ENCODE measurements at places on chromosomes 3 and 15.

GRCh38 chr3:45946307-45946706 lies 3.0 kb downstream of the CXCR6 start:
- no peak for DNase-seq

- DNase-seq, result no peak
These were observed 1.7 kb downstream of the BNC1 start for GRCh38 chr15:83282776-83283137.

GRCh38 chr3:97928986-97929385 lies 43.2 kb downstream of the RIOX2 start:
- DNase-seq, result no peak

- no peak for DNase-seq
These were observed 2.3 kb downstream of the PLXNB1 start for GRCh38 chr3:48427630-48427962.

GRCh38 chr3:113354307-113354706 lies 87.0 kb downstream of the CFAP44 start:
- DNase-seq, result no peak

- no peak for DNase-seq
These were observed 21.7 kb downstream of the GTF2E1 start for GRCh38 chr3:120764206-120764605.

- no peak for DNase-seq
These were observed 65.6 kb upstream of the MBNL1 start for GRCh38 chr3:152202976-152203626.

DNA sequence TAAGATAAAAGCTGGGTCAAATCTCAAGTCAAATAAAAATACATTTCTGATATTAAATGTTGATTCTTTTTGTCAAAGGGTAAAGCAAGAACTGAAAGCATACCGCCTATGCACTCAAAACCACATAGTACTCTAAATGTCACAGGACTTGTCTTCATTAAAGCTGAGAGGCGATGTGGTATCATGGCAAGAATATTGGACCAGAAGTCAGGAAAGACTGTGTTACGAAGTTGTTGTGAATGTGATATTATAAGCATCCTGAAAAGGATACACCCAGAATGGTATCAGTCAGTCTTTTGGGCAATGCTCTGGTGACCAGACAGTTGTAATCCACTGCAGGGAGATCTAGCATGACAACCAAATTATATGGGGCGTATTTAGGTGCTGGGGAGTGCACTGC lies 33.8 kb downstream of the TIGIT start:
- DNase-seq, result no peak

GRCh38 chr15:95932141-95932540 lies 398.4 kb upstream of the NR2F2 start:
- no peak for DNase-seq

GRCh38 chr3:127819086-127819485 lies 3.2 kb downstream of the MGLL start:
- DNase-seq, result no peak

DNA sequence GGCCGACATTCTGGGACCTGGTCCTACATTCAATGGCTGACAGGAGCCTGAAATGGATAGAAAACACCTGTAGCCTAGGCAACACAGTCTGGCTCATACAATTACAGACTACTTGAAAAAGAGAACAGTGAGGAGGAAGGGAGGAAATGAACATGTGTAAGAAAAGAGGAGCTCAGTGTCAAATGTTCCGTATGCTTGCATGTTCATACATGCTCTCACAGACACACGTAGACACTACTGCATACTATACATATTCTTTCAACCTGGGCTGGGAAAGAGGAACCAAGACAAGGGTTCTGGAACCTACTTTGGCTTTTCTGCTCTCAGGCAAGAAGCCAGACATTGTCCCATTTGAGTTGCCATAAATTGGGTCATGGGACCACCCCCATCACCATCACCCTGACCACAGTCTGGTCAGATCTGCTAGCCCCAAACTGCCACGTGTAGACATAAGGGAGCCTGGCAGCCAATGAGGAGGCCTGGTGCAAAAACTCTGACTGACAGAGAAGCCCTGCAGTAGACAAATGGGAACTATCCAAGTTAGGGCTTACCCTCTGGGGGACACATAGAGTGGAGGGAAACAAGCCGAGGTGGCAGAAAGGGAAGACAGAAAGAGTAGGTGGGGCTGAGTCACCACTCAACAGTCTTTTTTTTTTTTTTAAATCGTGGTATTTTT lies 310.0 kb downstream of the SHQ1 start:
- DNase-seq, result no peak

- no peak for DNase-seq
These were observed 115.8 kb upstream of the ARHGEF3 start for GRCh38 chr3:56917361-56918110.

- DNase-seq, result no peak
These were observed 30.8 kb downstream of the MAP4 start for GRCh38 chr3:47985381-47985780.

DNA sequence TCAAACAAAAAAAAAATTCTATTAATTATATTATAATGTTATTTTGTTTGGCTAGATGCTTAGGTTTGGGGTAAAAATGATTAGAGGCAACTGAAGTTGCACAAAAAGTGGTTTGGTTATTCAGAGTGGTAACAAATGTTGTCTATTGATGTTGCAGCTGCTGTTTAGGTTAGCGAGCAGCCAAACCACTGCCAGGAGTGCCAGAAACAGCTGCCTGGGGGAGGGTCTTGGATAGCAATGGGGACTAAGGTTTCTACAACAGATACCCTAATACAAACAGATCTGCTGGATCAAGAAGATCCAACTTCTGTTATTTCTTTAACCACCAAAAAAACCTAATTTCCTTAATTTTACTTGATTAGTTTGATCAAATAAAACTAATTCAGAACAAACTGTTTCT lies 26.6 kb downstream of the BTLA start:
- no peak for DNase-seq

DNA sequence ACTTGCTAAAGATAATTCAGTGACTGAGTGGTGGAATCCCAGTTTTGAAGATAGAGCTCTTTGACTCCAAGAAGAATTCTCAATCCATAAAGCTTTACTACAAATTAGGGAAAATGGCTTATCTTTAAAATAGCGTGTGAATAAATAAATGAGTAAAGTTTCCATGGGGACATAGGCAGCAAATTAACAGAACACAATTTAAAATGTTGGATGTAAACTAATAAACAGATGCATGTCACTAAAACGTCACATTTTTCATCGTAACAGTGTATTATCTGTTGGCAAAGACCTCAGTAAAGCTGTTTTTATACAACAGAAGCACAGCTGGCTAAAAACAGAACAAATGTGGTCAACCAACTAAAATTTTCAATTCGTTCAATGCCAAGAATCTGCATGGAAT lies 913.9 kb upstream of the CFAP20DC start:
- no peak for DNase-seq

- no peak for DNase-seq
These were observed 58.4 kb upstream of the GYG1 start for GRCh38 chr3:148932972-148933371.

- DNase-seq, result no peak
These were observed 17.0 kb upstream of the MUC4 start for GRCh38 chr3:195828762-195829161.

- DNase-seq, result no peak
These were observed 16.9 kb downstream of the IP6K1 start for GRCh38 chr3:49769286-49769915.

- DNase-seq, result no peak
These were observed 118.9 kb upstream of the IGF1R start for GRCh38 chr15:98529205-98530145.

DNA sequence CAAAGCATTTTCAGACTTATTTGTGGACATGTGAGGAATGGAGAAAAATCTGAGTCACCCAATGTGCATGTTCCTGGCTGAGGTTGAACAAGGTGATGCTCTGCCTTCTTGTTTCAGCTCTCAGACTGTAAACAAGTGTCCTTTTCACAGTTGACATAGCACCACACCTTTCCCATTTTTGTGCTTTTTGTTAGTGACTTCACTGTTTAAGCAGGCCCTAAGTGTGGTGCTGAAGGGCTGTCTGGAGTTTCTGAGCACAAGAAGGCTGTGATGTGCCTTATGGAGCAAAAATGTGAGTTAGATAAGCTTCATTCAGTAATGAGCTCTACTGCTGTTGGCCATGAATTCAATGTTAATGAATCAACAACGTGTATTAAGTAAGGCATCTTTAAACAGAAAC lies 20.4 kb downstream of the ABI3BP start:
- no peak for DNase-seq

- no peak for DNase-seq
These were observed 46.4 kb upstream of the TOP2B start for GRCh38 chr3:25711090-25711489.

- DNase-seq, result no peak
These were observed 24.2 kb downstream of the PPM1L start for GRCh38 chr3:160780245-160780644.

DNA sequence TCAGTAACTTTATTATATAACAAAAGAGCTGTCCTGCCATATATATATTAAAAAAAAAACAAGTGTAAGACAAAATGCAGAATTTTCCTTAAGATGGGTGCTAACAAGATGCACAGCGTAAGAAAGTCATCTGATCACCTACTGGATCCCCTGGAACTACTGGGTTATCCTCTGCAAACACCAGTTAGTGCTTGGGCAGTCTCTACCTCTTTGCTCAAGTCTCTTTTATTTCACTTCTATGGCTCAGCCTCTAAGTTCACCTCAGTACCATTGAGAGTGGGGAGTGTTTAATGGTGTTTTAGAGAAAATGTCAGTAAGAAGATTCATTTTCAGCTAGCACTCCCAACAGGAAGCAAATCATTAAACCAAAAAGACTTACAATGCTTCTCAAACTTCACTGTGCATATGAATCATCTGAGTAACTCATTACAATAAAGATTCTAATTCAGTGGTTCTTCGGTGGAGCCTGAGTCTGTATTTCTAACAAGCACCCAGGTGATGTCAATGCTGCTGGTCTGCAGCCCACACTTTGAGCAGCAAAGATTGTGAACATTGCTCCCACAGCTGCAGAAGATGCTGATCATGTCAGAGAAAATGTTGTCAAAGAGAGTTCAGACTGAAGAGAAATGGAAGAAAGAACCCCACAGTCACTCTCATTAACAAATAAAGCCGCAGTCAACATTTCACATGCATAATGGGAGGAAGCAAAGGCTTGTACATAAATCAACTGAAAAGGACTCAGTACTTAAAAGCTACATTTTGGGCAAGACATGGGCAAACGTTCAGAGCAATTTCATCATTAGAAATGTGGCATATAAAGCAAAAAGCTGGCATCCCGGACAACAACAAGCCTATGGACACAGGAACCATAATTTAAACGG lies 227.1 kb upstream of the ATP11B start:
- DNase-seq, result no peak

DNA sequence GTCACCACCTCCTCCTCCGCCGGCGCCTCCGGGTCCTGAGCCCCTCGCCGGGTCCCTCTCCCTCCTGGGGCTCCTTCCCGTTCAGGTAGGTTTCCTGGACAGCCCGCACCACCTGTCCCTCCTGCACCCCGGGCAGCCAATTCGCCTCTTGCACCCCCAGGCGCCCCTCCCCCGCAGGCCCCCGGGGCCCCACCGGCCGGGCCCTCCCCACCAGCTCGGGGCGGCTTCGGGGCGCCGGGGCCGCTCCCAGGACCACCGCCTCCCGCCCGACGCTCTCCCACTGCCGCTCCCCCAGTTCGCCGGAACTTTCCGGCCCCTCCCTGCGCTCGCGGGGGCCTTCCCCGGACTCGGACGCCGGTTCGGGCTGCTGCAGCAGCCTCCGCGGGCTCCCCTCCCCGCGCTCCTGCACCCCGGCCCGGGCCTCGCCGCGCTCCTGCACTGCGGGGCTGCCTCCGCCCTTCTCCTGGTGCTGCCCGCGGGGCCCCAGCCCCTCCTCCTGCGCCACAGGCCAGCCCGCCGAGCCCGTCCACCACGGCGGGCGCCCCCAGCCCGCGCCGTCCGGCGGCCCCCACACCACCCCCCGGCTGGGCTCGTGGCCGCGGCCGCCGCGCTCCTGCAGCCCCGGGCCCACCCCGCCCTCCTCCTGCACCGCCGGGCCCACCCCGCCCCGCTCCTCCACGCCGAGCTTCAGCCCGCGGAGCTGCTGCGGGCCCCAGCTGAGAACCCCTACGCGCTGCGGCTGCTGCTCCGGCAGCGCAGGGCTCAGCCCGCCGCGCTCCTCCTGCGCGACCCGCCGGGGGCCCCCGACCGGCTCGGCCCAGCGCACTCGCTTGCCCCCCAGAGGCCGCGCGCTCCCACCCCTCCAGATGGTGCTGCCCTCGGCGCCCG lies 587 bp upstream of the TNK2 start:
- DNase-seq, result no peak

DNA sequence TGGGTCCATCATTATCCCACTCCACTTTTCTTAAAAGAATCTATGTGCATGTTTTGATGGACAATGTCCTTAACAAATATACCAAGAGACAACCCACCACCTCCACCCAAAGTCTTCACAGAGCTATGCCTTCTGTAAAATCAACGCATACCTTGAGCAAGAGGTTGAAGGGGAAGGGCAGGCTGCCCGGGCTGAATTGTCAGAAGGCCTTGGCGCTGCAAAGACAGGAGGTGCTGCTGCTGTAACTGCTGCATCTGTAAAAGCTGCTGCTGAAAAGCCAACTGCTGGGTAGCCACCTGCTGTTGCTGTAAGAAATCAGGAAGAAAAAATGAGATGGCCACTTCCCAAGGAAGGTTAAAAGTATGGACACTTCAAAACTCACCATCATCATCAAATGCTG lies 536.7 kb downstream of the FOXP1 start:
- DNase-seq, result no peak

GRCh38 chr3:143135150-143135549 lies 15.6 kb downstream of the CHST2 start:
- DNase-seq, result peak; percentile 7

DNA sequence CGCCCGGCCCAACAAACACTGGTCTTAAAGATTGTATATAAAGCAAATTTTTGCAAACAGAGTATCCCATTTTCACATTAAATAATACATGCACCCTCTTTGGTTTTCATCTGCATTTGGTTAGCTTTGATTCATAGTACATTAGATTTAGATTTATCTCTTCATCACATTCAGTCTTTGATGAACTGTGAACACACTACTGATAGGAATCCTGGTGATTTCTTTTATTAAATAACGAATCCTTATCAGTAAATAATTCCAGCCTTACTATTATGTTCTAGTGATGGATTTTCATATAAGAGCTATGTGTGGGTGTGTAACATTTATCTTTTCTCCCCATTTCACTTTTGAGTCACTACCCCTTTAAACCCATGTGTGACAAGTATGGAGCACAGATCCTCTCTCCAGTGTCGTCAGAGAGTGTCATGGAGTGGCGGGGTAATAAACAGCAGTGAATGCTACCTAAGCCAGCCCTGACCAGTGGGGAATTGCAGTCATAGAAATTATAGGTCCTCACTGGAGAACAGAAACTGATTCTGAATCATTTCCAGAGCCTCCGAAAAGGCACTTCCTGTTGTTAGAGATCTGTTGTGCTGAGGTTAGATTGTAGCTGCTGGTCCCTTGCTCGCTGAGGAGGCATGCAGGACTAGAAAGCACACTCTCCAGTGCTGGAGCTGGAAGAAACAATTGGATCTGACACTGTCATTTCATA lies 22.0 kb downstream of the SLC7A14 start:
- DNase-seq, result peak; percentile 19

- DNase-seq, result no peak
These were observed at the start of gene BOC for GRCh38 chr3:113211330-113212149. Gene BOC, plus strand, starts transcription at chr3:113211557. Its CDS starts 38,246 bp downstream, at chr3:113249803.
